ENCODE measurements at places on chromosomes 16 and 17.

- no peak for DNase-seq
These were observed 2.8 kb downstream of the UBTF start for GRCh38 chr17:44216694-44217093.

DNA sequence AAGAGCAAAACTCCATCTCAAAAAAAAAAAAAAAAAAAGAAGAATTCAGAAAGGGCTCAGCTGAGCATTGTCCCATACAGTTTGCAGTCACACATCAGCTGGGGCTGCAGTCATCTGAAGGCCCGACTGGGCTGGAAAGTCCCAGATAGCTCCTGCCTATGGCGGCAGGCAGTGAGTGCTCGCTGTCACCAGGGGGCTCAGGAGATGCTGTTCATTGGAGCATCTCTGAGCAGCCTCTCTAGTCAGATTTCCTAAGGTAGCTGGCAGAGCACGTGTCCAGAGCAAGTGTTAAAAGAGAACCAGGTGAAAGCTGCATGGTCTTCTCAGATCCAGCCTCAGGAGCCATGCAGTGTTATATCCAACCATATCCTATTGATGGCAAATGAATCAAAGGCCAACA lies 75.8 kb downstream of the WSCD1 start:
- DNase-seq, result no peak

GRCh38 chr16:17983847-17984639 lies 352.5 kb downstream of the NPIPA8 start:
- DNase-seq, result no peak

- no peak for DNase-seq
These were observed 1.7 kb upstream of the MAZ start for GRCh38 chr16:29804455-29805231.

GRCh38 chr17:34254146-34254545 lies 939 bp upstream of the CCL2 start:
- DNase-seq, result no peak

- DNase-seq, result no peak
These were observed 8.0 kb downstream of the TSR3 start for GRCh38 chr16:1343428-1344242.

- DNase-seq, result no peak
These were observed 22.0 kb downstream of the PRSS54 start for GRCh38 chr16:58272855-58273254.

- no peak for DNase-seq
These were observed 48.4 kb upstream of the KDM8 start for GRCh38 chr16:27154705-27155521.

GRCh38 chr16:13118091-13118490 lies 216.7 kb downstream of the SHISA9 start:
- no peak for DNase-seq

DNA sequence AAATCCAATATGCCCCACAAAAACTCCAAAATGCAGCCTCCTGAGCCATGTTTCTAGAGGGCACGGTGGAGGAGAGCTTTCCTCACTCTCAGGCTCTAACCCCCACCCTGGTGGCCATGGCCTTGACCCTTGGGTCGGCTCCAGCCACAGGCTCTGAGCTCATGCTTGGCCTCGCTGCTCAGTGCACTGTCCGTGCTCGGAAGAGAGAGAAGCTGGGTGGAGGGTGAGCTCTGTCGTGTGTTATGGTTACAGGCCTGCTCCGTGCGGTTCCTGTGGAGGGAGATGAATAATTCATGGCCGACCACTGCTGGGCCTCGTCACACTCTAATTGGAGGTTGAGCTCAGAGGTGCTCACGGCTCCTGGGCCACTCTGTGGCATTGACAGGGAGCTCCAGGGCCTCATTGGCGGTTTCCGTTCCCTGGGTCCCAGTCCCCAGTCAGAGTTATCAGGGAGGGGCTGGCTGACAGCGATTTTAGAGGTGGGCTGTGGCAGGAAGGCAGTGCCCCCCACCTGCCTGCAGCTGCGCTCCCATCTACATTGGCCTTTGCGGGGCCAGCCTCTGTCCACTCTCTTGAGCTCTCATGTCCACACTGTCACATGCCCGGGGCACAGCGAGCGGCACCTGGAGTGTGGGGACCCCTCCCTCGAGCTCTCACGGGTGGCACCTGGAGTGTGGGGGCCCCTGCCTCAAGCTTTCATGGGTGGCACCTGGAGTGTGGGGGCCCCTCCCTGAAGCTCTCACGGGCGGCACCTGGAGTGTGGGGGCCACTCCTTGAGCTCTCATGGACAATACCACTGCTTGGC lies 24.9 kb downstream of the ACSF3 start:
- DNase-seq, result no peak

Data from non-pigmented ciliary epithelial cell (primary cell).